ENCODE measurements at places on chromosomes 7 and 10.

- DNase-seq: no peak
These were observed 20.3 kb downstream of the STARD3NL start for GRCh38 chr7:38198366-38198765.

- DNase-seq: no peak
These were observed 24.4 kb upstream of the CHST15 start for GRCh38 chr10:124117833-124118232.

GRCh38 chr10:12050528-12050927 lies 7.9 kb upstream of the UPF2 start:
- DNase-seq: no peak

DNA sequence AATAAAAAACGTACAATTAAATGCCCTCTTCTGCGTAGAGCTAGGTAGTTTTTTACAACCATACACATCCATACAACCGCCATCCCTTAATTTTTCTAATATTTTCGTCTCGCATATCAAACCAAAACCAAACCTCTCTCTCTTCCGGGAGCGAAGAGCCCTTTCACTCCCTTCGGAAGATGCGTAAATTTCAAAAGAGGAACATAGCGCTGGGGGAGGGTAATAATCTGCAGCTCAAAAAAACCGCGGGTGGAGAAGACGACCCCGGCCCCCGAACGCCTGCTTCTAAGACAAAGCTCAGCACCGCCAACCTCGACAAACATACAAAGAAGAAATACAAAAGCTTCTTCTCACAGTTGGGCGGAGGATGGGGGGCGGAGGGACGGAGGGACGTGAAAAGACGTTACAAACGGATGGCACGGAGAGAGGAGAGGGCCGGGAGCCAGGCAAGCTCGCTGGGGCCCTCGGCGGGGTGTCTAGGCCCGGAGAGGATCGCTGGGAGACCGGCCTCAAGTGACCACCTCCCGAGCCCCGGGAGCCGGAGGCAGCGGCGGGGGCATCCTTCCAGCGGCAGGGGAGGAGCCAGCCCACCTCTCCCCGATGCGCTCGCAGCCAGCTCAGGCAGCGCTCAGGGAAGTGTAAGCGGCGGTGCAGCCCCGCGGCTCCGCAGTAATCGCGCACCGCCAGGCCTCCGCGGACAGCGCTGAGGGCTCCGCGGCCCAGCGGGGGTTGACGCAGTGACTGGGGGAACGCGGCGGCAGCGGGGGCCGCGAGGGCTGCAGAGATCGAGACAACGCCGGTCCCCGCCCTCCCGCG lies 851 bp downstream of the MKRN1 start:
- peak; percentile 32 for DNase-seq

DNA sequence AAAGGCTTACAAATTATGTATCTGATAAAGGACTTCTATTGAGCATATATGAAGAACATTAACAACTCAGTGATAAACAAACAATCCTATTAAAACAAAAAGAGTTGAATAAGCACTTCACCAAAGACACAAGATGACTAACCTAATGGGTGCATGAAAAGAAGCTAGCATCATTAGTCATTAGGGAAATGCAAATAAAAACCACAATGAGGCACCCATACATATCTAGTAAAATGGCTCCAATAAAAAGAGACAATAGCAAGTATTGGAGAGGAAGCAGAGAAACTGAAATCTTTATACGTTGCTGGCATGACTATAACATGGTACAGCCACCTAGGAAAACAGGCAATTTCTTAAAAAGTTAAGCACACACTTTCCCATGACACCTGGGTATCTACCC lies 77.6 kb upstream of the ZMIZ1 start:
- DNase-seq: no peak

DNA sequence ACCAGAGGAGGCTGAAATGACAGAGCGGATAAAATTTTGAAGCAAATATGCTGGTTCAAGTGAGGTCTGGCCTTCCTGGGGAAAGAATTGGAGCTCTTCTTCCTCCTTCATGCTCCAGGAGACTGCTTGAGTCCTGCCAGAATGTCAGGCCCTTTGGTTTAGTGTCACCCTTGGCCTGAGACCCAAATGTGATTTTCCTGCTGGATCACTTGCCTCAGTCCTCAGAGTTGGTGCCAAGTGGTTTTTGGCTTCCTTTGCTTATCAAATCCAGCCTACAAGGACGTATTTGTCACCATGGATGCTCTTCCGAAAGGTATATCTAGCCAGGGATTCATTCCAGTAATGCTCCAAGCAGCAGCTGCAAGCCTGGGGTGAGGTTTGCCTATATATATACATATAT lies 118.4 kb downstream of the PLPP4 start:
- no peak for DNase-seq

DNA sequence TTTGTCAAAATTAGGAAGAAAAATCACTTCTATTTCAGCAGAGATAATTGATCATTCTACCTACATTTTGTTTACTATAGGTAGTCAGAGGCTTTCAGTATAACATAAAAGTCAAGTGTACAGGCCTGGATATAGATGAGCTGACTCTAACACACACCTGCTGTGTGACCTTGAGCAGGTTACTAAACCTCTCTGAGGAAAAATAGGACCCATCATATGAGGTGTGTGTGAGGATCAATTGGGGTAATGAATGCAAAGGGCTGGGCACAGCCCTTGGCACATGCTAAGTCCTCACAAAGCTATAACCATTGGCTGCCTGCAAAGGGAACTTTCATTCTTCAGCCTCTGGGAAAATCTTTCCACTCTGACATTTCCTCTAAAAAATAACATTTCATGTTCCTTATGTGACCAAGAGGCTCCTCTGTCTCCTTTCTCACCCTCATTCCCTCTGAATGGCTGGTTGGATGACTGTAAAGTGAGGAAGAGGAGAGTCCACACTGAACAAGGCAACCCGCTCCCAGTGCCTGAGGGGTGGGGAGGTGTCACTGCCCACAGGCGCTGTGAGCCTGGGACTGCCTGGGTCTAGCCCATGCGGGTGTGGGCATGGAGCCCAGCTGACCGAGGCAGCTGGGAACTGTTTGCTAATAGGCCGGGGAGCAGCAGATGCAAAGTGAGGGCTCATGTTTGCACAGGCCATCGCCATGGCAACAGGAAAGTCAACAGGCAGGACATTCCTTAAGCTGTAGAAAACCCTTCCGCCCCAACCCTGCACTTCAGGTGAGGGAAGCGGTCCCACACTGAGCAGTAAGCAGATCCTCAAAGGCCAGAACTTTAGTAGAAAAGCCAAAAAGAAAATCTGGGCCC lies 36.8 kb downstream of the MYOF start:
- DNase-seq: no peak

DNA sequence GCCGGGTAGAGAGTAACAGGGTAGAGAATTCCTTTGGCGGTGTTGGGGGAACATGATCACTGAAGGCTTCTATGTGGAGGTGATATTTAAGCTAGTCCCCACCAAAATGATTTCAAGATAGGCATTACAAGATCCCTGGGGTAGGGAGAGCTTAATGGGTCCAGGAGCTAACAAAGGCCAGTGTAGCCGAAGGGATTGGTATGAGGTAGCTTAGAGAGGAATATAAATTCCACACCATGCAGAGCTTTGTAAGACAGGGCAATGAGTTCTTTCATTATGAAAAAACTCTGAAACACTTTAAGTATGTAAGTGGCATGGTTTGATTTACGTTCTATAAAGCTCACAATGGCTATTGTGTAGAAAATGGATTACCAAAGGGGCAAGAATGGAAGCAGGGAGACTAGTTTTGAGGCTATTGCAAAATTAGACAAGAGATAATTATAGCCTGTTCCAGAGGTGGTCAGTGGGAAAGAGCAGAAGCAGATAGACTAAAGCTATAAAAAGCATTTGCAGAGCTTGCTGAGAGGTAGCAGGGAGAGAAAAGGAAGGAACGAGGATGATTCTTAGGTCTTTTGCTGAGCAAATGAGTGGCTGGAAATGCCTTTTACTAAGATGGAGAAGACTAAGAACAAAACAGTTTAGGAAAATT lies 119.7 kb upstream of the SLC25A13 start:
- no peak for DNase-seq

GRCh38 chr7:155624412-155624811 lies 20.0 kb upstream of the RBM33 start:
- DNase-seq: no peak

- no peak for DNase-seq
These were observed 216.9 kb downstream of the SORCS1 start for GRCh38 chr10:106947643-106948042.

GRCh38 chr7:99868246-99868645 lies 8.6 kb downstream of the OR2AE1 start:
- no peak for DNase-seq

GRCh38 chr7:51142741-51143385 lies 173.7 kb downstream of the COBL start:
- DNase-seq: no peak

DNA sequence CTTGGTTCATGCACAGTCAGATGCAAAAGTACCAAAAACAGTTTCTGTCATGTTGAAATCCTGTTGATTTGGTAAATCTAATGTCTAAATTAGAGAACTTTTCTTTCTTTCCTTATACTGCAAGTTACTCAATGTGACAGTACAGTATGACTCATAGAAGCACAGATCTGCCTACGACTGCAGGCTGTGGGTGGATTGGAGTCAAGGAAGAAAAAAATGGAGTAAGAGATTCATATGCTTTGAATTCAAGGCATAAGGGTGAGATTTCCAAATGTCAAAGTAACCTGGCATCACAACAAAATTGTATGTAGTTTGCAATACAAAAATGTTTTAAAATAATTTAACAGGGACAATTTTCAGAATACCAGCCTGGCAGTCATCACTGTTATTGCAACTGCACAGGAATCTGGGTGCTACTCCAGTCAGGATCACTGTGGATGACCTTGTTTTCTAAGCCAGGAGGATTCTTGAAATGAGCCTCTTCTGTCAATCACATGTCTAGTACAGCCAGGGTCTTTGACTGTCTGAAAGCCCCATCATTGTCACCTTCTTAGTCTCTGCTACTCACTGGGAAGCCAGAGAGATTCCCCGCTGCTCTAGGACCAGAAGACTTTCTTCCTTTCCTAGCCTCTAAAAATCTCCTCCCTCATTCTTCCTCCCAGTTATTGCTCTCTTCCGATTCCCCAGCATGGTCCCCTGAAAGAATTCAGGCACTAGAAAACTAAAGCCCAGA lies 83.6 kb downstream of the CD36 start:
- DNase-seq: no peak

DNA sequence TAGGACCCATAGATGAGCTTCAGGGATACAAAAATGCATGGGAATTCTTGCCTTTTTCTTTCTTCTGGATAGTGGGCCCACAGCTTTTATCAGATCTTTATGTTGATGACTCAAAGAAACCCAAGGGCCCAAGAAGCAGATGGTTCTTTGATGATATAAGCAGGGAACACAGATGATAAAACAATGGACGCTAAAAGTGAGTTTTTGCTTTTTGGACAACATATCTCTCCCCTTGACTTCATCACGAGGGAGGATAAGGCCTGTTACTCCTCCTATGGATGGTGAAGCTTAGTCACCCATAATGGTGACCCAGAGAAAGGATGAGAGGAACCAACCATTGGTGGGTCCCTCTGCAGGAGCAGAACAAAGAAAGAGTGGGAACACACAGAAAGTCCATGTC lies 6.5 kb upstream of the OGA start:
- DNase-seq: no peak

GRCh38 chr10:26112532-26112931 lies 104.0 kb upstream of the GAD2 start:
- no peak for DNase-seq

DNA sequence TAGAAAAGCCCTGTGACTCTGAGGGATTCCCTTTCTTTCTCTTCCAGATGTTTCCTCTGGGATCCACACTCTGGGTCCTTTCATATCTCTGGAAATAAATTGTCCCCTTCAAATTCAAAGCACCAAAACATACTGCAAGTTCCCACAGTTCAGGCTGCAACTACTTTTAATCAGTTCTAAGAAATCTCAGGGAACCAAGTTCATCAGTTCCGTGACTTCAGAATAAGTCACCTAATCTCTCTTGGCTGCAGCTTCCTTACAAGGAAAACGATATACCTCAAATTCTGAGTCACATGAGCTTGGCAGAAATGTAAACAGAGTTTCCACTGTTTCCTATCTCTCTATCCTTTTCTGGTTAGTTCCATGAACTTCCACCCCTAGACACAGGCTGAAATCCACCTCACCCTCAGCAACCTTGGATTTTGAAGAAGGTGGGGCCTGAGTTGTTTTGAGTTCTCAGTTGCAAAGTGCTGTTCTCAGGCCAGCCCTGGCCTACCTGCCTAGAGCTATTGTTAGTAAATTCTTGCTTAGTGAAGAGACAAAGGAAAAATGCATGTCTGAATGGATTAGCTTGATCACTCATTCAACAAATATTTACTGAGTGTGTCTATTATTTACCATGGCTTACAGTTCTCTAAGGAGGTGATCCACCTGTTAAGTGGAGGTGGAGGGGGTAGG lies 59.3 kb upstream of the IL6 start:
- DNase-seq: no peak
